IPS DF 6.9 (cell line): ENCODE measurements at places on chromosomes 11 and 22.
A peak's percentile ranks its signal among the peaks of the same experiment; 100 is the strongest.

GRCh38 chr11:393219-394033 is 583 bp upstream of the PKP3 start:
- DNase-seq = no peak

- no peak for DNase-seq
Measured at GRCh38 chr11:113255096-113255495, 59.3 kb upstream of the TTC12 start.

DNA sequence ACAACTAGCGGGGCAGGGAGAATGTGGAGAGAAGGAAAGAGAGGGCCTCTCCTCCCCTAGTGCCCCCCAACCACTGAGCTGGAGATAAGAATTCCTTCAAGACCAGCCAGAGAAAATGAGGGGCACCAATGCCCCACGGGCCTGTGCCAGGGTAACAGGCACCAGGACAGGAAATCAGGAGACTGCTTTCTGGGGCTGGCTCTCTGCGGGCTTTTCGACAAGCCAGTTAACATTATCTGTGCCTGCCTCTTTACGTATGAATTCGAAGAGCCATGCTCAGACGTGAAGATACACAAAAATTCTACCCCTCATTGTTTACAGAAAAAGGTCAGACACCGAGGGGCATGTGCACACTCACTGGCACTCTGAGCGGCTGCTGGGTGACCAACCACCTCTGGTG is 52.1 kb downstream of the MYH9 start:
- no peak for DNase-seq

DNA sequence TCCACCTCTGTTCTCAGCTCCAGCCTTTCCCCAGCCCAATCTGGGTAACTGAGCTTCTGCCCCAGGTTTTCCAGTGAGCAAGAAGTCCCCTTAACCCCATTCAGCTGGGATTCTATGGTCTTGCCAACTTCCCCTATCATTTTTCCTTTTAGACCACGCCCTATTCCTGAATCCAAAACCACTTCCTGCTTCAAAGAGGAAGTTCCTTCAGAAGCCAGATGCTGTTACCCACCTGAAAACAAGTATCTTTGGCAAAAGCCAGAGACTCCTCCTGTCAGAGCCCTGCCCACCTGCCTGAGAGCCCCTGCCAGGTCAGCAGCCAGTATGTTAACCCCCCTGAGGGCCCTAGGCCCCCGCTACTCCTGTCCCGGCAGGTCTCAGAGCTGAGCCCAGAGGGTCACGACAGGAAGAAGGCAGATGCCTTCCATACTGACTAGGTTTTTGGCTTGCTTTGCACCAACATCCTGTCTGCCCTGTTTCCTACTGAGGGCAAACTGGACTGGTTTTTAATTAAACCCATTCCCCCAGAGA is 20.3 kb upstream of the MICAL2 start:
- no peak for DNase-seq

GRCh38 chr22:42608823-42609361 is 5.8 kb downstream of the POLDIP3 start:
- no peak for DNase-seq

GRCh38 chr22:40567626-40568328 is 68.7 kb downstream of the MRTFA start:
- no peak for DNase-seq

- no peak for DNase-seq
Measured at GRCh38 chr11:8232849-8233606, 30.6 kb downstream of the LMO1 start.

DNA sequence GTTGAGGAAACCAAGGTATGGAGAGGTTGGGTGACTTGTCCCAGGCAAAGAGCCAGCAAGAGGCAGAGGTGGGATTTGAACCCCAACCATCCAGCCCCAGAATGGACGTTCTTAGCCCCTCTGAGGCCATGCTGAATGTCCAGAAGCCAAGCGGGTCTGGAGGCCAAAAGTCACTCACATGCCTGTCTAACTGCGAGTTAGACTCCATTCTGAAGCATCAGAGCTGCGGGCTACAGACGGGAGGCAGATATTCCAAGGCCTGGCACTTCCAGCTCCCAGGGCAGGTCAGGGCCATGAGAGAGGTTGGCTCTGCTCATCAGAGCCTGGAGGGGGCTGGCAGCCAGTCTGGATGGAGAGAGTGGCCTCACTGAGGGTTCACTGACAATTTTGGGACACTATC is 616.5 kb downstream of the BRD1 start:
- DNase-seq = no peak

DNA sequence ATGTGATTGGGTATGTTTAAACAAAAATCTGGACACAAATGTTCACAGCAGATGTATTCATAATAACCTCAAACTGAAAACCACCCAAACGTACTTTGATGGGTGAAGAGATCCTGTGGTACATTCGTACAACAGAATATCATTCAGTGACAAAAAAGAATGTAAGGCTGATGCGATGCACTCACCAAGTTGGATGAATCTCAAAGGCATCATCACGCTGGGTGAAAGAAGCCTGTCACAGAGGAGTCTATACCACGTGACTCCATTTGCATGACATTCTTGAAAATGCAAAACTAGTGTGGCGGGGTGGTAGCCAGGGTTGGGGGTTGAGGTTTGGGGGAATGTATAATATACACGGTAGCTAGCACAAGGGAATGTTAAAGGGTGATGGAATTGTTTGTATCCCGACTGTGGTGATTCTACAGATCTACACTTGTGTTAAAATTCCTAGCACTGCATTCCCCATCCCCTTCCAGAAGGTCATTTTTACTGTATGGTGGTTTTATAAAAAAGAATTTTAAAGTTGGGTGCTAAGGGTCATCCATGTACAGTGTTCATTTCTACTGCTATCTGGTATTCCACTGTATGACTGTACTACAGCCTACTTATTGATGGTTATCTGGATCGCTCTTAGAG is 35.0 kb upstream of the SLC25A1 start:
- peak; percentile 9 for DNase-seq

DNA sequence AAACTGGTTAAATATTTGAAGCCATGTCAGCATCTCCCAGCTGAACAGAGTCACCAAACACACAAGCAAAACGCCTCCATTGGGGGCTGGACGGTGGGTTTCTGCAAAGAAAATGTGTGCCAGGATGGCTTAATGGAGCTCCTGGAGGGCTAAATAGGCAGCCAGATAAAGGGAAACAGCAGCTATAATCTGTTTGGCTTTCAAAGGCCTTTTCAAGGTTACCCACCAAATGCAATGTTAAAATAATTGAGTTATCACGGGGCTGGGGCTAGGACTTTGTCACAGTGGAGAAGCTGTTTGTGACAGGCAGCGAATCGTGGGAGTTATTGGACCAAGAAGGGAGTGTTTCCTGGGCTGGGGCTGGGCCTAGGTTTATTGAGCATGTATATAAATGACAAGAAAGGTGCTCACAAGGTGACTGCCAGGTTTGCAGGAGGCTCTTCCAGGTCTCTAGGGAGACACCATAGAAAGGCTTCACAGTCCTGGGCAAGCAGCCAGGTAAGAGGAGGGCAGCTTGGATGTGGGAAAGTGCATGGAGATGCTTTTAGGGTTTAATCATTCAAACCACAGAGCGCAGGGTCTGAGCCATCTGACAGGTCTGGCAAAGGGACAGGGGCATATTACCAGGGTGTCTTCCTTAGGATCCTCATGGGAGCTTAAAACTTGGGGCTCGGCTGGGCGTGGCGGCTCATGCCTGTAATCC is 28.3 kb downstream of the GRIK4 start:
- no peak for DNase-seq

- DNase-seq = no peak
Measured at GRCh38 chr11:120211522-120212258, 858 bp downstream of the OAF start.

DNA sequence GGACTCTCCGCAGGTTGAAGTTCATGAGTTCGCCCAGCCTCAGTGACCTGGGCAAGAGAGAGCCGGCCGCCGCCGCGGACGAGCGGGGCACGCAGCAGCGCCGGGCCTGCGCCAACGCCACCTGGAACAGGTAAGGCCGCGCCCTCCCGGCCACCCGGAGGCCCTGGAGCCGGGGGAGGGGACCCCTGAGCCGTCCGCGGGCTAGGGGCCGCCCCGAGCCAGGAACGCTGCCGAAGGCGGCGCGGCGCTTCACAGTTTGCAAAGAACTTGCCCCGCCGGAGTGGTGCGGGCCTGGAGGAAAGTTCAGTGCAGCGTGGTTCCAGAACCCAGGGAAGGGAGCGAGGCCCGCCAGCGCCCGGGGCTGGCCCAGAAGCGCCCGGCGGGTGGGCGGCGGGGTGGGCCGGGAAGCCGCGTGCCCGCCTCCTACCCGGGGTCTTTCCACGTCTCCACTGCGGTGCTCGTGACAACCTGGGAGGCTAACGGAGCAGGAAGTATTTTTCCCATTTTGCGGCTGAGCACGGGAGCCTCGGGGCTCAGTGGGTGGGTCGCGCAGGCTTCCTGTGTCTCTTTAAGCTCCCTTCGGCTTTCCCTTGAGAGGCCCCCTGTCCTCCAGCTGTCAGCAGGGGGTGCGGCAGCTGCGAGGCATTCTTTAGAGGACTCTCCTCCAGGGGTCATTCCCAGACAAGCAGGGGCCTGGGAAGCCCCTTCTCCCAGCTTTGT is 635 bp downstream of the PRR5 start:
- no peak for DNase-seq

DNA sequence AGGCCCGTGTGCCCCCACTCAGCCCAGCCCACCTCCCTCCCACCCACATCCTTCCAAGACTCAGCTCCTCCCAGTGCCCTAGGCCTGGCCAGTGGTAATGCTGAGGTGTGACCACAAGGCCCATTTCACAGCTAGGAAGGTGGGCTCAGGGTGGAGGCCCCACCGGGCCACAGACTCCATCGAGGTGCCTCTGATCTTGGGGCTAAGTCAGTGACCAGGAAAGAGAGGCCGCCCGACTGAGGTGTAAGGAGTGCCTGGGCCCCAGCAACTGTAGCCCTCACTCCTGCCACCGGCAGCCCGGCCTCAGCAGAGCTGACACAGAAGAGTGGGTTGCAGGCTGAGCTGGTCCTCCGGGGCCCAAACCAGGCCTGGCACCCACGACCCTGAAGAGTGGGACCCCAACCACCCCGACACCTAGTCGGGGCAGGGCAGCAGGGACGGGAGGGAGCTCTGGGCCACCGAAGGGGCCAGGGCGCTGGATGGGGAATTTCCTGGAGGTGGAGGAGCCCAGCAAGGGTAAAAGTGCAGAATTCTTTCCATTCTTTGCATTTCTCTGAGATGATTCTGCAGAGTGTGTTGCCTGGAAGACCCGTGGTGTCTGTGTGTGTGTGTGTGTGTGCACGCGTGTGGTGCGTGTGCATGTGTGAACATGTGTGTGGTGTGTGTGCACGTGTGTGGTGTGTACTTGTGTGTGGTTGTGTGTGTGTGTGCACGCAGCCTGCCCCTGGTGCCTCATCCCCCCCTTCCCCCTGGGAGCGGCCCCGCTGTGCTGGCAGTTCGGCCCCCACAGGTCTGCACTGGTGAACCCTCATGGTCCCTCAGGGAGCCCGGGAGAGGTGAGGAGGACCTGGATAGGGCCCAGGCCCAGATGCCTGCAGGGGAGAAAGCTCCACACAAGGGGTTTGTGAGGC is 8.3 kb upstream of the PIM3 start:
- DNase-seq = no peak

GRCh38 chr22:23793326-23793725 is 6.6 kb downstream of the SMARCB1 start:
- no peak for DNase-seq

GRCh38 chr11:110711776-110712658 is at the start of gene ARHGAP20:
TSS of gene ARHGAP20 (minus strand) at chr11:110712437. CDS start at chr11:110712231, 206 bp downstream.
- no peak for DNase-seq

DNA sequence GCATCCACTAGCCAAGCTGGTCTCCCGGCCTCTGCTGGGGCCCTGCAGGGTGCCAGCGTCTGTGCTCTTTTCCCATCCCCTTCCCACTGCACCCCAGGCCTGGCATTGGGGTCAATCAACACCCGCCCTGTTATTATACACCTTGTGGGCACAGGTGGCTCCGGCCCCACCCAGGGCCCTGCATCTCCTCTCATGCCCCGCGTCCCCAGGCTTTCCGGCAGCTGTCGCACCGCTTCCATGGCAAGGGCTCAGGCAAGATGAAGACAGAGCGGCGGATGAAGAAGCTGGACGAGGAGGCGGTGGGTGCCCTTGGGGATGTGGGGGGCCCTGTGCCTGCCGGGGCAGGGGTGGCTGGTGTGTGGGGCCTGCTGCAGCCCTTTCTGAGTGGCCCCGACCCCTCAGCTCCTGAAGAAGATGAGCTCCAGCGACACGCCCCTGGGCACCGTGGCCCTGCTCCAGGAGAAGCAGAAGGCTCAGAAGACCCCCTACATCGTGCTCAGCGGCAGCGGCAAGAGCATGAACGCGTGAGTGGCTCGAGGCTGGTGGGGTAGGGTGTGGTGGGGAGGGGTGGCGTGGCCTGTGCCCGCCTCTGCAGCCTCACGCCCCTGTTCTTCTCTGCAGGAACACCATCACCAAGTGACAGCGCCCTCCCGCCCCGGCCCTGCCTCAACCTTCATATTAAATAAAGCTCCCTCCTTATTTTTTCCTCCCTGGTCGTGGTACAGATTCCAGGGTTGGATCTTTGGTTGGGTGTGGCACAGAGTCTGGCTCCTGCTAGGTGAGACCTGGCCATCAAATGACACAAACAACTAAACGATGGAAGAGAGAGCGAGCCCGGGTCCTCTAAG is 17.1 kb downstream of the SART1 start:
- no peak for DNase-seq

DNA sequence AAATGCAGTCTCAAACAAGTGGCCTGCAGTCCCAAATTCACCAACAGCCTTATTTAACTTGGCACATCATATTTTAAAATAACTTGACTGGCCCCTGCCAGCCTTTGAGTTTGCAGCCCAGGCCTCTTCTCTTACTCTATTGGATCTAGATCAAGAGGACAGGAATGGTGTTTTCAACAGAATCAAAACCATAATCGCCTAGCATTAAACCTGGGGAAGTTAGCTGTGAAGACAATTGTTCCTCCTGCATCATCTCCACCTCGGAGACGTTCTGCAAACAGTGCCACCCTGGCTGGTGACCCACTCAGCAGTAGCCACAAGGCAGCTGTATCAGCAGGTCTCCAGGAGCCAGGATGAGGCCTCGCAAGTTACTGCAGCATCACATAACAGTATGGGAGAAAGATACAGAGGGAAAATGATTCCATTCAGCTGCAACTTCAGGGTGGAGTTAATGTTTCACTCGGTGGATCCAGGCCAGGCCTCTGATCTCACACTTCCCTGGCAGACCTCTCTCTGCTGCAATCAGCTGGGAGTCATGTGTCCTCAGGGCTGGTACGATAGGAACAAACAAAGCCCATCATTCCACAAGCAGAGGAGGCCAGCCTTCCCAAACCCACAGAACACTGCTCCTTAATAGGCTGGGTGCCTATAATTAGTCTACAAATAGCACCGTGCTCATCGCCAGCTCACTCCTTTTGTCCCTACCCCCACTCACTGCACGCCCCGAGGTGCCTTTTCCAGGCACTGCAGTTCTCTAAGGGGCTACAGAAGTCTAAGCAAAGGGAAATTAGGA is 18.6 kb upstream of the SCN2B start:
- DNase-seq = no peak

GRCh38 chr11:35663408-35663702 is 780 bp downstream of the TRIM44 start:
- no peak for DNase-seq

DNA sequence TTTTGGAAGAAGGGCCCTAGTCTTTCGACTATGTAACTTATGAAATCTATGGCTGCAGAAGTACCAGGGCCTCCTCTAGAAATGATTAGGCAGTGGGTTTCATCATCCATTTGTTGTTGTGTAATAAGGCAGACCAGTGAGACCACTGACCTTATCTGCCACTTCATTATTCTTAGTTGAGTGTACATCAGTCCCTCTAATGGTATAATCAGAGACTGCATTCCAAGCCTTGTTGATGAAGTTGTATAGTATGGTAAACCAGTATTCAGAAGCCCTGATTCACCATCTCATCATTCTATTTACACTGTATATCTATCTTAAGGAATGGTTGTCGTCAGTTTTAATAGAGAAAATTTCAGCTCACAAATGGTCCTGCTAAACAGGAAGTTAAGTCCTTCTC is 32.2 kb upstream of the GRIA4 start:
- DNase-seq = no peak

- DNase-seq = no peak
Measured at GRCh38 chr11:22640862-22641261, 15.2 kb upstream of the FANCF start.
